ENCODE measurements at places on chromosomes 5 and 9.

GRCh38 chr5:88690409-88691229 lies 192.4 kb downstream of the MEF2C start:
- DNase-seq: peak; percentile 63

GRCh38 chr9:93440896-93441580 lies 10.4 kb upstream of the FAM120A start:
- no peak for DNase-seq

GRCh38 chr5:81639556-81639955 lies 111.3 kb downstream of the SSBP2 start:
- no peak for DNase-seq

DNA sequence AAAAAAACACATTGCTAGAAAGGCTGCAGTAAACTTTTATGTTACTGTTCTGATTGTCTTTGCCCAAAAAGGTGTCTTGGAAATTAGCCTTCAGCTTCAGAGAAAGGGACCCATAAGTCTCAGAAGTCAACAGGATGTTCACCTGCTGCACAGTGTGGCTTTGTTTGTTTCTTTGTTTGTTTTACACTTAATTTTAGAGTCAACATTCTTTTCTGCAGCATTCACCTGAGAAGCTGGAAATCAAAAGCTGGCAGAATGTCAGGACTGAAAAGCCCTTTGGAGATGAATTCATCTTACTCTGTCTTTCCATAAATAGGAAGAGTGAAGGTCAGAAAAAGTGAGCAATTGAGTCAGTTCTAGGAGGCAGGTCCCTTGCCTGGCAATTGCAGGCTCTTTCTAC lies 170.0 kb downstream of the PAPPA start:
- no peak for DNase-seq

GRCh38 chr5:103216137-103216536 lies 42.4 kb upstream of the MACIR start:
- no peak for DNase-seq
